ENCODE measurements at places on chromosomes 6 and 20.

- DNase-seq, result no peak
Observed at GRCh38 chr6:150712505-150713252, 113.0 kb downstream of the PLEKHG1 start.

GRCh38 chr6:51930602-51931001, 156.8 kb downstream of the PKHD1 start:
- DNase-seq, result no peak

- DNase-seq, result no peak
Observed at GRCh38 chr6:166567107-166567506, 19.4 kb downstream of the RAMACL start.

DNA sequence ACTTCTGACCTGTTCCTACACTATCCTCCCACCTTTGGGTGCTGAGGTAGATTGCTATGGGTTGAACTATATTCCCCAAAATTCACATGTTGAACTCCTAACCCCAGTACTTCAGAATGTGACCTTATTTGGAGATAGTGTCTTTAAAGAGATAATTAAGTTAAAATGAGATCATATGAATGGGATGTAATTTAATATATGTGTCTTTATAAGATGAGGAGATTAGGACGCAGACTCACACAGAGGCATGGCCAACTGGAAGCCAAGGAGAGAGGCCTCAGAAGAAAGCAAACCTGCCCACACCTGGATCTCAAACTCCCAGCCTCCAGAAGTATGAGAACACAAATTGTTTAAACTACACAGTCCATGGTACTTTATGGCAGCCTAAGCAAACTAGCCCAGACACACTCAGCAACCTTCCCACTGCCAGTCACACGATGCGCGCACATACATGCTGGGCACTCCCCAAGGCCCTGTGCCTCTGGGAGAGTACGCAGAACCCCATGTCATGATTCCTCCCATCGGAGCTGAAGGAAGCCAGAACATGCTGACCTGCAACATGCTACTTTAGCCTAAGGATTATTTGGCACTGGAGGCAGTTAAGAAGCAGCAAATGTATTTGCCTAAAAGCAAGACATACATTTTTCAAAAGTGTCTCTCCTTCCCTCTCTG, 8.9 kb upstream of the SLC22A1 start:
- no peak for DNase-seq

- DNase-seq, result no peak
Observed at GRCh38 chr6:158907931-158908330, 88.8 kb upstream of the EZR start.

- no peak for DNase-seq
Observed at GRCh38 chr20:36866681-36867495, 9.1 kb upstream of the TLDC2 start.

DNA sequence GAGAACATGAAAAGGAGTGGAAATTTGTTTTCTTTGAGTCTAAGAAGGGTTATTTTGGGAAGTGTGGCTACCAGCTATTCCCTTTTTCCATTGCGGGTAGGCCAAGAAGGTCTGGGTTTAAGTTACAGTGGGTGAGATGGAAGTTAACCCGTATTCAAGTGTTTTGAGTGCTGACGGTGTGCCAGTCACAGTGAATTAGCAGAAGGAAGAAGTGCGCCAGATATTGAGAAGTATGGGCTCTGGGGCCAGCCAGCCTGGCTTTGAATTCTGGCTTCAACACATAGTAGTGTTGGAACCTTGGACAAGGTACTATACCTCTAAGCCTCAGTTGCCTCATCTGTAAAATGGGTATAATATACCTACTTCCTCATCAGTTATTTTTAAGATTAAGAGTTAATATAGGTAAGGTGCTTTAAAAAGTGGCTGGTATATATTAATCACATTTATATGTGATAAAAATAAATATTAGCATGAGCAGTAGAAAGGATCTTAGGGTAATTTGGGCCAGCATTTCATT, 16.3 kb downstream of the ZNF76 start:
- no peak for DNase-seq

DNA sequence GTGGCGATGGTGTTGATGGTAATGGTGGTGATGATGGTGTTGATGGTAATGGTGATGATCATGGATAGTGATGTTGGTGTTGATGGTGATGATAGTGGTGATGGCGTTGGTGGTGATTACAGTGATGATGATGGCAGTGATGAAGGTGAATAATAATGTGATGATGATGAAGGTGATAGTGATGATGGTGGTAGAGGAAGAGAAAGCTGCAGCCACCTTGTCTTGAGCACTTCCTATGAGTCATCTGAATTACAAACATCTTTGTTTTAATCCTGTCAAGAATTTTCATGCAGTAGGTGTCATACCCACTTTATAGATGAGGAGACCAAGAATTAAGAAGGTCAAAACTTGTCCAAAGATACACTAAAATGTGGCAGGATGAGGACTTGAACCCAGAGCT, 242.4 kb downstream of the TAF4 start:
- DNase-seq, result no peak

- no peak for DNase-seq
Observed at GRCh38 chr20:6783752-6784151, 16.3 kb downstream of the BMP2 start.

- no peak for DNase-seq
Observed at GRCh38 chr20:18692447-18692846, 104.6 kb downstream of the DTD1 start.

GRCh38 chr6:31502586-31502985, 4.6 kb downstream of the MICB start:
- DNase-seq, result no peak

- no peak for DNase-seq
Observed at GRCh38 chr6:163392533-163392932, 22.0 kb upstream of the QKI start.

GRCh38 chr6:142819603-142820337, 125.2 kb downstream of the HIVEP2 start:
- DNase-seq, result peak; percentile 77

DNA sequence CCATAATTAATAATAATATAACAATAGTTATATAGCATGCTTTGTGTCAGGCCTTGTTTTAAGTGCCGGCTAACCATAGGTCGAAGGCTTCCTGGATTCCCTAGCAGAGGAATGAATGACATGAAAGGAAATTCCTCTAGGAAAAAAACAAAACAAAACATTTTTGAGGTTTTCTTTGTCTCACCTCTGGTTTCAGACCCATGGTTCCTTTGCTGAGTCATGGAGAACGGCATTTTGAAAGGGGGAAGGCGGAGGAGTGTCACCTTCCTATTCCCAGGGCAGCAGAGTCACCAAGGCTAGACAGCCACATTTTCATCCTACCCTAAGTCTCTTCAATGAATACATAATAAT, 25.3 kb upstream of the CCND3 start:
- peak; percentile 25 for DNase-seq

DNA sequence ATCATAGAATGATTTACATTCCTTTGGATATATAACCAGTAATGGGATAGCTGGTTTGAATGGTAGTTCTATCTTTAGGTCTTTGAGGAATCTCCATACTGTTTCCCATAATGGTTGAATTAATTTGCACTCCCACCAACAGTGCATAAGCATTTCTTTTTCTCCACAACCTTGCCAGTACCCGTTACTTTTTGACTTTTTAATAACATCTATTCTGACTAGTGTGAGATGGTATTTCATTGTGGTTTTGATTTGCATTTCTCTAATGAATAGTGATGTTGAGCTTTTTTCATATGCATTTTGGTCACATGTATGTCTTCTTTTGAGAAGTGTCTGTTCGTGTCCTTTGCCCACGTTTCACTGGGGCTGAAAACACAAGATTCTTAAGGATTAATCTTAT, 107.3 kb downstream of the TINAG start:
- no peak for DNase-seq

GRCh38 chr20:41141153-41141815, 3.9 kb downstream of the PLCG1 start:
- no peak for DNase-seq

GRCh38 chr20:33506576-33506975, 16.7 kb downstream of the CBFA2T2 start:
- no peak for DNase-seq

DNA sequence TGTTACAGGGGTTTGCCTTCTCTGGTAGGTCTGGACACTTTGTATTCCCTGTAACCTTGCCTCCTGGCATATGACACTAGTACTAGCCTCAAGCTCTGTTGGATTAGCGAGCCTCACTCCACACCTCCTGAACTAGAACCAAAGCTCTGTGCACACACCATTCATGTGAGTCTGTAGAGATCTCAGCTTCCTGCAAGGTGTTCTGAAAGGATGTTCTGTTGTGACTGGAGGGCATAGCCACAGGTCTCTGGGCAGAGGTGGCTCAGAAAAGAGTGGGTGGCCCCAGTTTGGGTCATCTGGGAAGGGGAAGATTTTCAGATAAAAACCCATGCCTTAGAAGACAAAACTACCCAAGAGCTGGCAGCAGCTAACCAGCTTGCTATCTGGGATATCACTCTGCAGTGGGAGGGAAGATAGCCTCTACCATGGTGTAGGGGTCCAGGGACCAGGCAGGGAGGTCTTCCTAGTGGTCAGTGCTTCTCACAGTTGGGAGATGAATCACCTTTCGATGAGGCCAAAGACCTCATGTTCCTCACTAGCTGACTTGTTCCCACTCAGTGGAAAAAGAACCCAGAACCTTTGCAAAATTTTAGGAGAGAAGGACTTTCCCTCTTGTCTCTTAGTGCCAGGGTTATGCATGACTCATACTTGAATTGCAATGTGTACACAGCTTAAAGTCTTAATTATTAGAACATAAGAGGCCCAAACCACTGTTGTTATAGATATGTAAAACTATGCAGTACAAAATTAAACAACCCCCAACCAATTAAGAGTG, 41.4 kb downstream of the HLA-F start:
- no peak for DNase-seq

- DNase-seq, result no peak
Observed at GRCh38 chr6:151300267-151300991, 60.7 kb downstream of the AKAP12 start.

GRCh38 chr6:141303907-141304306, 828.8 kb upstream of the GJE1 start:
- no peak for DNase-seq

DNA sequence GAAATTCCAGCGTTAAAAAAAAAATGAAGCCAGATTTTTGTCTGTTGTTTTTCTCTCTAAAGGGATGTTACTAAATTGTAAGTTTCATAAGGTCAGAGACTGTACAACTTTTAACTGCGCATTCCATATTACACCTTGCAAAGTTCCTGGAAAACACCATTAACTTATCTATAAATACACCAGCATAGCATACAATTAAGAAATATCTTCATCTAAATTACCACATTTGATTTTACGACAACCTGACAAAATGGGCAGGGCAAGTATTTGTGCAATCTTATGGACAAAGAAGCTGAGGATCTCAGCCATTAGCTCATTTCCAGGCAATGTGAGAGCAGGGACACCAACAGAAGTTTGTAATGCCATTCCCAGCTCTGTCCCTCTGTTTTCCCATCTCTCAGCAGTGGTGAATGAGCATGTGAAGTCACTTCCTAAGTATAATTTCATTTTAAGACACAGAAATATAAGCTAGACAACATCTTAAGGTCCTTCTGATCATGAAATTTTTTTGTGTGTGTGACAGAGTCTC, 12.9 kb upstream of the GCM1 start:
- no peak for DNase-seq

GRCh38 chr6:147738516-147739162, 230.1 kb downstream of the SAMD5 start:
- no peak for DNase-seq

GRCh38 chr6:77095936-77096627, 367.2 kb downstream of the HTR1B start:
- no peak for DNase-seq

- DNase-seq, result no peak
Observed at GRCh38 chr6:79246891-79247290, 12.4 kb upstream of the HMGN3 start.

GRCh38 chr6:135250234-135250633, 69.1 kb downstream of the MYB start:
- peak; percentile 67 for DNase-seq

DNA sequence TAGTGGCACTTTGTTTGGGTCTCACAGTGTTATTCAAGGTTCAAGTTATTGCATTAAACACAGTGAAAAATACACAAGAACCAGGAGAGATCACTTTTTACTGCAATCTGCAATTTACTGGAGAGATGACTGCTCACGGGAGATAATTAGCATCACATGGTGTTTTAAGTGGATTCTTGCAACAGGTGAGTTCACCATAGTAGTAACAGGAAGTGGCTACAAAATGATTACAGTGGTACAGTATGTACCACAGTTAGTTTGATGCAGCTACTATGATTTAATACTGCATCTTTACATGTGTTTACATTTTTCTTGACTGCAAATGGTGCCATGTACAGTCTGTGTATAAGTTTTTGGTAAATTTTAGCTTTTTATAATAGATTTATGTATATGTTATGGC, 96.5 kb upstream of the SCP2D1 start:
- no peak for DNase-seq

GRCh38 chr6:34295721-34296120, 46.9 kb upstream of the SMIM29 start:
- DNase-seq, result no peak
